ENCODE measurements at places on chromosomes 3 and 15.

GRCh38 chr3:177179281-177180067 is 17.8 kb downstream of the TBL1XR1 start:
- DNase-seq = no peak

DNA sequence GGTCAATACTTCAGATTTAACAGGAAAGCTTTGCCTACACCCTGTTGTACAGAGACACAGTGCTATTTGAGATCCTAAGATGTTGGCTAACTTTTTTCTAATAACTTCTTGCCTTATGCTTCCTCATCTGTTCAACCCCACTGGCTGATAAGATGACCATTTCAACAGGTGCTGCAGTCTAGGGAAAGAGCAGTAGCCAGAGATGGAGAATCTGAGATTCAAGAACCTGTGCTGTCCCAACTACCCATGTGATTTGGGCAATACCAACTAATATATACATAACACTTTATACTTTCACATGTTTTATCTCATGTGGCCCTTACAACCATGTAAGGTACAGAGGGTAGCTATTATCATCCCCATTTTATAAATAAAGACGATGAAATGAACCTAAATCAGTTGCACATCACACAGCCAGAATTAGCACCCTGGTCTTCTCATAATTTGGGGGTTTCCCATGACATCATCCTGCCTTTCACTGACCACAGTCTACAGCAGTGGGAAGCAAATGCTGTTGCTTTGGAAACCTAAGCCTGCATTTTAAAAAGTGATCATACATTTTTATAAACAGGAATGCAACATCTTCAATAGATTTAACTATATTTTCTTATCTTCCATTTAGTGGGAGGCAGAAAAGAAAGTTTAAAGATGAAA is 9.7 kb downstream of the TTC23 start:
- no peak for DNase-seq

DNA sequence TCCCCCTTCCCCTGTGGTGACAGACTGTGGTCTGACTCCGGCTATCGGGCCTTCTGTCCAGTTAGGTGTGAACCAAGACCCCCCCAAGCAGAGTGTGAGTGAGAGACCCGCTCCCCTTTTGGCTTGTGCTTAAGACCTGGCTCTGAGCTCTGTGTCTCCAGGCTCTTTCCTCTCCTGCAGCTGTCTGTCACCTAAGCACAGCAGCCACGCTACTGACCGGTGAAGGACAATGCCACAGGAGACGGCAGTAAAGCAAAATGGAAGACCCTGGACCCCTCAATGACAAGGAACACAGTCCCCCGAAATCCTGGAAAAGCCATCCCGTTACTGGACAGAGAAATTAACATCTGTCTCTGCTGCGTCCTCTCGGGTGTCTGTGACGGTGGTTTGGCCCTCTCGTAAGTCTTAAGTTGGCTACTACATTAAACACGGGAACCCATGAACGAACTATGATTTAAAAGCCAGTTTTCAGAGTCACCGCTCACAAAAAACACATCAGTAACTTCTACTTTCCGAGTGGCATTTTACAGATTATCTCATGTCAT is 53.7 kb downstream of the CHSY1 start:
- DNase-seq = no peak

GRCh38 chr3:185473290-185473815 is 25.5 kb downstream of the TMEM41A start:
- DNase-seq = no peak

GRCh38 chr3:156642750-156643728 is 31.4 kb upstream of the TIPARP start:
- no peak for DNase-seq

DNA sequence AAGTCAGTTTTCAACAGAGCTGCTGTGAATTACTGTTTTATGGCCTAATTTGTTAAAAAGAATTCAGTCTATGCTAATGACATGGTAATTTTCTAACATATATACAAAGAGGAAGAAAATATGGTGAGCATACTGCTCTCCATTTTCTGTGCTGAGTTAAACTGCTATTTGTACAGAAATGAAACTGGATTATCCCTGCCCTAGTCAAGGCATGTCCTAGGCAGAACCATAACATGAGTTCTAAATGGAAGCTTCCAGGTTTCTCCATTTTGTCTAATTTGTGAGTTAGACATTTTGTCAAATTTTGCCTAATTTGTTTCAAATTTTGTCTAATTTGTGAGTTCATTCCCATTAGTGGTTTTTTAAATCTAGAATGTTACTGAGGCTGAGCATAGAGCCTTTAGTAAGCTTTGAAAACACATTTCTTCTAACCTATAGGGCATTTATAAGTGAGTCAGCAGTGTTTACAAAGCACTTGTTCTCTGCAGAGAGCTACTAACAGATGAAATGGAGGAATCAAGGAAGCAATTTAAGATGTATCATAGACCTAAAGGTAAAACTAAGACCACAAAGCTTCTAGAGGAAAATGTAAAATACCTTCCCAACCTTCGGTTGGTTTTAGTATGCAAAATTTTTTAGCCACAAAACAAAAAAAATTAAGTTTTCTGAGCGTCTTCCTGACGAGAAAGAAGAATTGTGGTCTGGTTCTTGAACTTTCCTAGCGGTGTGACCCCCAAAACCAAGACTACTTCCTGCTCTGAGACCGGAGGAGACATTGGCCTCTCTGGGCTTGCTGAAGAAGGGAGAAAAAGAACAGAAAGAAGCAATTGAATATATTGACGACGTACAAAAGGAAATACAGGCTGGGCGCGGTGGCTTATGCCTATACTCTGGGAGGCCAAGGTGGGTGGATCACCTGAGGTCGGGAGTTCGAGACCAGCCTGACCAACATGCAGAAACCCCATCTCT is 9.8 kb downstream of the P2RY14 start:
- peak; percentile 51 for DNase-seq

- DNase-seq = no peak
These were observed 42.5 kb downstream of the CHCHD6 start for GRCh38 chr3:126746395-126747177.

DNA sequence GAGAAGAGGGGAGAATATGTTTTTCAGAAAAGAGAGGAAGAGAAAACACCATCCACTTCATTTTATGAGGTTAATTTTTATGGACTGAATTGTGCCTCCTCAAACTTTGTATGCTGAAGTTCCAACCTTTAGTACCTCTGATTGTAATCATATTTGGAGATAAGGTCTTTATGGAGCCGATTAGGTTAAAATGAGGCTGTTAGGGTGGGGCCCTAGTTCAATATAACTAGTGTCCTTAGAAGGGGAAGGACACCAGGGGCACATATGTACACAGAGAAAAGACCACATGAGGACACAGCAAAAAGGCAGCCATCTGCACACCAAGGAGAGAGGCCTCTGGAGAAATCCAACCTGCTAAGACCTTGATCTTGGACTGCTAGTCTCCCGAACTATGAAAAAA is 38.9 kb upstream of the TCF12 start:
- DNase-seq = no peak

DNA sequence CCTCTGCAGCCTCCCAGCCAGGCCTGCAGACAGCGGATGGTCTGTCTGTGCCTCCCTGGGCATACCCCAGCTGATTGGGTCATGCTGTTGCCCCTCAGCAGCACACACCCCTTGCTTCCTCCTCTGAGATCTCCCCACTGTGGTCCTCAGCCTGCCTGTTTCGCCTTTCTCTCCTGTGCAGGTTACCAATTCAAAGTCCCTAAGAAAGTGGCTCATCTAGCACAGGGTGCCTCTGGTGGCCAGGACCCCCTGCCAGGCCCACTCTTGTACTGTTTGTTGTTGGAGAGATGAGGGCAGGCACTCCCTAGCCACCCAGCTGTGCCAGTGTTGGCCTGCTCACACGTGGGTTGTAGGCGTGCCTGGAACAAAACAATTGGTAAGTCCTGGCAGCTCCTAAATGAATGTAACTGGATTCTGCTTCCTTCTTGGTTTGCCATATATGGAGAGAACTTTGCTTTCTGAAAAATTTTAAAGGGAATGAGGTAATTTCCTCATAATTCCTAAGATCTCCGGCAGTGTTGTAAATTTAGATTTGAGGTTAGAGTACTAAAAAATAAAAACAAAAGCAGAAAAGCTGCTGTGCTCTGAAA is 213.2 kb upstream of the IL12A start:
- DNase-seq = no peak

GRCh38 chr15:71301958-71302621 is 186.8 kb downstream of the THSD4 start:
- no peak for DNase-seq

GRCh38 chr15:41876689-41877088 is 17.2 kb downstream of the SPTBN5 start:
- no peak for DNase-seq

DNA sequence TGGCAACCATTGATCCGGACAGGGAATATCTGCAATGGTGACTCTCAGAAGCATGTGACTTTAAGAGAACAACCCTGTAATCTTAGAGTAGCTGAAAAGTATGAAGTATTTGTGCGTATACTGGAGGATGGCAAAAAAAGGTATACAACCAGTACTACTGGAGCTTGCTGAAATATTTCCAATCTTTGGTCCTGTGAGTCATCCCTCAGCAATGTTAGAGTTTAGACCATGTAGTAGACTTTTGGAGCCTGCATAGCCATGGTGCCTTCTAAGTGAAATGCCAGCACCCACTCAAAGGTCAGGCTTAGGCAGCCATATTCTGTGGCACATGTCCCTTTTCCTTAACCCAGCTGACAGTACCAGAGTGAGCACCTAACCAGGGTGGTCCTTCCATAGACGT is 429.4 kb downstream of the NTRK3 start:
- no peak for DNase-seq

GRCh38 chr15:99564221-99565048 is 1.3 kb upstream of the MEF2A start:
- DNase-seq = no peak

GRCh38 chr3:43417133-43417532 is 130.8 kb downstream of the SNRK start:
- DNase-seq = no peak

DNA sequence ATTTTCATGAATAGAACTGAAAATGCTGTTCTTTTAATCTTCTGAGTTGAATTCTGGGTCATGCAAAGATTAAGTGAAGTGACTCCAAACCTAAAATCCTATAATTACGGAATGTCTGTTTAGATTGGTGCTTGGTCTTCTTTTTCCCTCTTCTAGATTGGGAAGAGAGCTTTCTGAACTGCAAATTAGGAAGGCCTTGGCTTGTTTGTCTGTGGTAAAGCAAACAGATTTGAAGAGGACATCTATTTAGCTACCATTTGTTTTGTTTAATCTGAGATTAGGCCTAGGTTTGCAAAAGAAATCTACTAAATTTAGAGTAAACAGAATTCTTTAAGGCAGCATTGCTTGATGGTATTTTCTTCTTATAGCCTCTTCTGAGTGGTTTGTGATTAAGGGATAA is 23.5 kb downstream of the PAQR9 start:
- DNase-seq = no peak

GRCh38 chr15:24954783-24955530 is at the start of the genes SNRPN and SNURF:
SNRPN (plus strand) TSS chr15:24954987; CDS start chr15:24974454, 19,467 bp downstream.
SNURF (plus strand) TSS chr15:24954987; CDS start chr15:24955049, 62 bp downstream.
- DNase-seq = peak; percentile 63

GRCh38 chr3:128321418-128321817 is 145.3 kb downstream of the DNAJB8 start:
- no peak for DNase-seq

GRCh38 chr3:30649572-30650318 is 43.3 kb downstream of the TGFBR2 start:
- DNase-seq = no peak

DNA sequence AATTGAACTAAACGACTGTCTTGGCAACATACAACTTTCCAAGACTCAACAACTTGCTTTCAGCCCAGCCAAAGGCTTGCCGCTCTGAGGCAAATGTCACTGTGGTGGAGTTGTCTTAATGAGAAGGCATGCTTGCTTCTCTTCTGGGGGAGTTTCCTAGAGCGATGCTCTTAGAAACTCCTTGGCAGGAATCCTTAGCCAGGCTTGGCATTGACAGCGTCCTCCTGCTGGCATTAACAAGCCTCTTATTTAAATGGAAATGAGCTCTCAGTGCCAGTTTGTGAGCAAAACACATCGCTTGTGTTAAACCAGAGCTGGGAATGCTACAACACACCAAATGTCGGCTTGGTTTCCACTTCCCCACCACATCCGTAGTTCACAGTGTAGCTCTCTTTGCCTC is 265.5 kb upstream of the TPRG1 start:
- no peak for DNase-seq

- no peak for DNase-seq
These were observed 48.3 kb downstream of the GNB4 start for GRCh38 chr3:179402963-179403362.

- DNase-seq = no peak
These were observed 14.8 kb downstream of the THRB start for GRCh38 chr3:24479816-24480215.

DNA sequence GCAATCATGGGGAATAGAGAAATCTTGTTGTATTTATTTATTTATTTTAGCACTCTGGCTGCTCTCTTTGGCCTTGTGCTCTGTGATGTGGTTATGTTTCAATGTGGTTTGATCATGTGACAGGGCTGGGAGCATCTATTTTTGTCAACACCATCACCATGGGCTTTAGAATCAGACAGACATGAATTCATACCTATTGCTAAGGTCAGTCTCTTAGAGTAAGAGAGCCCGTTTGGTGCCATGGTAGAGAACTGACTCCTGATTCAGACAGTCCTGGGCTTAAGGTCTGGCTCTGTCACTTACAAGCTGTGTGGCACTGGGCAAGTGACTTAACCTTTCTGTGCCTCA is 157.0 kb downstream of the RYR3 start:
- no peak for DNase-seq

DNA sequence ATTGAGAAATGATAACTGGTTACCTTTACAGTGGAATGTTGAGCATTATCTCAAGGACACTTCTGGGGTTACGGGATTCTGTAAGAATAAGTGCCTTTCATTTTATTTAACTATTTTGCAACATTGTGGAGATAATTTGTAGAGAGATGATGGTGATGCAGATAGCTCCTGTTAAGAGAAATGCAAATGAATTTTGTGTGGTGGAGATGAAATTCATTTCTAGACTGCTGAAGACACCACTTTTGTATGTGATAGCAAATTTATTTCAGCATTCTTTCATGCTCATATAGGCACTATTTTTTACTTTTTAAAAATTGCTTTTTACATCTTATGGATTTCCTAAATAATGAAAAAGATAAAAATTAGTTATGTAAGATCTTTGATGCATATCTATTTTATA is 463.3 kb upstream of the CBLB start:
- no peak for DNase-seq

DNA sequence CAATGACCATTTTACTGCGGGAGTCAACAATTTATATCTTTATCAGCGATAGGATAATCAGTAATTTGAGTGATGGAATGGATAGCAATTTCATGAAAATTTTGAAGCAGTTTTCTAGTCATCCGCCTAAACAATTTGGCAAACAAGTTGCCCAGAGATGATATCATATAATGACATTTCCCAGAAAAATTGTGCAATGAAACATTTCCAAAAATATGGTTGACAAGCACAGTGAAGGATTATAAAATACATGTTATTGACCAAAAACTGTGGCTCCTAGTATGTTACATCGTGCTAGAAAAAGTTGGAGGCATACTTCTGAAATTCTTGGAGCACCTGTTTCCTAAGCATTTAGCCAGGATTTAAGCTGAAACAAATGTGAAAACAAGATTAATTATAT is 145.1 kb downstream of the GHSR start:
- DNase-seq = no peak

- DNase-seq = no peak
These were observed at the start of gene SERINC4 for GRCh38 chr15:43799945-43800285. SERINC4 (minus strand) TSS chr15:43800220; CDS start chr15:43799986, 234 bp downstream.

Data from activated T-cell treated with anti-CD3 and anti-CD28 coated beads, Interleukin-2, amount 50 U/mL, for 48 hours (primary cell).